H54 (cell line): ENCODE measurements at places on chromosomes 6 and 20.

- DNase-seq: peak; percentile 47
Observed at GRCh38 chr6:53048431-53049195, 16.6 kb upstream of the FBXO9 start.

- no peak for DNase-seq
Observed at GRCh38 chr6:147641511-147641910, 133.0 kb downstream of the SAMD5 start.

DNA sequence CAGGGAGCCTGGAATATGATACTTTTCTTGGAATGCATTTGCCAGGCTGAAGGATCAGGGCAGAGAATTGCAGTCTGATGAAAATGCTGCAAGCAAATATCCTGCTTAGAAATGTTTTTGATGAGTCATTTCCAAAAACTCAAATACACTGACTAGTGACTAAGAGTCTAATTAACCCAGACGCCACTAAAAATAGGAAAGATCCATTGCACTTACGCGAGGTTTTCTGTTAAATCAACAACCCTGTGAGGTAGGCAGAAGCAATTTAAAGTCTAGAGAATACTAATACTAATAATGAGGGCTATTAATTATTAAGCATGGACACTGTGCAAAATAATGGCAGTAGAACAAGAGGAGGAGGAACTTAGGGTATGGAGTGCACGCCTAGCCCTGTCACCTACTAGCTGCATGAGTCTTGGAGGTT is 130.1 kb upstream of the DOK5 start:
- no peak for DNase-seq

DNA sequence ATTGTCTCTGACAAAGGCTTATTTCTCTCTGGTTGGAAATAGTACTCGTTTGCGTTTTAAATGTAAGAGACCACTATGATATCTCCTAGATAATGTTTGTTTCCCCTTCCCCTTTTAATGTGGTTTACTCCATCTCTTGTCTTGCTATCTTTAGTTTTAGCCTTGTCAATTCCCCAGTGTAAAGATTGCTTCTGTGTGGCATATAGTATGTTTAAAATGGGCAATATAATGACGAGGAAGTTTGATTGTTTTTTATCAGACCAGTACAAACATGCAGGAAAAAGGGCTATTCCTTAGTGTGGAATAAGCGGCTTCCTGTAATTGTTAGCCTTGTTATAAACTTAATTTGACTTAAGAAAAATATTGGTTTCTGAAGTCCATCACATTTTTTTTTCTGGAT is 3.1 kb downstream of the QKI start:
- no peak for DNase-seq

DNA sequence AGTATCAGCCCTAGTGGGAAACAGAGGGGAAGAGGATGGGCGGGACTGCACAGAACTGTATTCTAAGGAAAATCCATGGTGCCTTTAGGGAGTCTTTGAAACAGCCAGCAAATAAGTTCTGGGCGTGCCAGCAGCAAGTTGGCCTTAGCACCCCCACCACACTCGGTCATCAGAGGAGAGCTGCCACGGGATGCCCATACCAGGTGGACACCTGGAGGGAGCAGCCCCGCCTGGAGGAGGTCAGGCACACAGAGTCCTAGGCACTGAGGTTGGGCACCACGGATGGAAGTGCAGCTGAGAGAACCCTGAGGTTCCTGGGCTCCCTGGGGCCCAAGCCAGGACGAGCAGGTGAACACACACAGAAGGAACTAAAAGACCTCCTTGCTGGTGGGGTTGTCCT is 180.8 kb upstream of the PROKR2 start:
- no peak for DNase-seq

DNA sequence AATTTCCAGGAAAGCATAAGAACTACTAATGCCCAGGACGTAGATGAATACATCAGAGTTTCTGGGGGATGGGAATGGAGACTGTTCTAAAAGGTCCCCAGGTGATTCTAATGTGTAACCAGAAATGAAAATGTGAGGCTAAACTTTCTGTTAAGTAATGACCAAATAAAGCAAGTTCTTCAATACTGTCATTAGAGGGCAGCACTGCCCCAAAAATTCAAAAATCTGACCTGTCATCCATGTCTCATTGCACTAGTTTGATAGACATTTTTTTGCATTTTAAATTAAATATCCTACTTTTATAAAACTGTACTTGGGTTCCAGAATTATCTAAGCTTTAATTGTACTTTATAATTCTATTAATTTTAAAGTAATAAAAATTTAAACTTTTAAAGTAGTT is 94.9 kb downstream of the RFX6 start:
- no peak for DNase-seq

DNA sequence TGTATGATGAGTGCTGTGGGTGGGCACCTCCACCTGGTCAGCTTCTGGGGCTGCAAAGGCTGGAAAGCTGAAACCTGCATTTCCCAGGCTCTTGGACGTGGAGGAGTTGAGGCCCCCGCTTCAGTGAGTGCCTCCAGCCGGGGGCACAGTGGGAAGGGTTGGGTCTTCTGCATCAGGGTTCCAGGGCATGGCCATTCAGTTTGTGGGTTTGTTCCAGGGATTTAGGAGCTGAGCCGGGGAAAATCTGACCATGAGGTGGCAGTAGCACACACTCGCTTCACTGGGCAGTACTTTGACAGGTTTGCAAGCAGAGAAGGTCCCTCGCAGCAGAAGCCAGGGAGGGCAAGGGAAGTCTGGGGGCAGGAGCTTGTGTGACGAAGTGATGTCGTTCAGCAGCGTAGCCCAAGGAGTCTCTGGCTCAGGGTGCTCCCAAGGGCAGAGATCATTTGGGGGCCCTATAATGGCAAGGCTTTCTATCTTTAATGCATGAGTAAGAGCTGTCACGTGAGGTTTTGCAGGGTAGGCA is 69.5 kb upstream of the SULF2 start:
- DNase-seq: peak; percentile 68

DNA sequence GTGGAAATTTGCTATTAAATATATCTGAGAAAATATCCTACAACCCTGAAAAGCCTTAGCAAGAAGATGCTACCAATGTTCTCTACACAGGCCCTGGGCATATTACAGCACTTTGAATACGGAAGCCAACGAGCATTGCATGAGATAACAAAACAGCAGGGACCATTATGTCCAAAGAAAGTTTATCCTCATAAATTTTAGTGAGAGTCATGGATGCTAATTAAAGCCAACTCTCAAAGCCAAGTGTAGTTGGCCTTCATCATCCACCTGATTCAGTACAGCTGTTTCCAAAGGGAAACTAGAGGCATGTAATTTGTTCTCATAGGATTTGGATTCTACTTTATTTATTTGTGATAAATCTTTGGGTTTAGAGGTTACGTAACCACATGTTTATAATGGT is 564.8 kb downstream of the RFPL4B start:
- no peak for DNase-seq

GRCh38 chr6:138105446-138105845 is 1.8 kb downstream of the PERP start:
- no peak for DNase-seq

DNA sequence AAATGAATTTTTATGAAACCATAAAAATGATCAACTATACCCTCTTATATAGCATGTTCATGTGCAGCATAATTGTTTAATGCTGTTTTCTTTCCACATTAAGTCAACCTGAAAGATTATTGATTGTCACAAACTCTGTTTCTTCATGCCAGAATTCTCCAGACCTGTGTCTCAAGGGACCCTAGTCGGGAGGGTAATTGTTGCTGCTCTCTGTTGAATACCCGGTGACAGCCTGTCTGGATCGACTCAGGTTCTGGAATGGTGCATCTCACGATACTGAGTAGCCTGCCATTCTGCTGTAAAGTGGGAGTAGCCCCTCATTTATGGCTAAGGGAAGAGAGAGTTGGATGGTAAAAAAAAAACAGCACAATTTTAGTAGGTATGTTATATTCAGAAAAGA is 449.9 kb upstream of the SOX4 start:
- no peak for DNase-seq

- DNase-seq: no peak
Observed at GRCh38 chr20:38812709-38813573, 7.4 kb downstream of the PPP1R16B start.

DNA sequence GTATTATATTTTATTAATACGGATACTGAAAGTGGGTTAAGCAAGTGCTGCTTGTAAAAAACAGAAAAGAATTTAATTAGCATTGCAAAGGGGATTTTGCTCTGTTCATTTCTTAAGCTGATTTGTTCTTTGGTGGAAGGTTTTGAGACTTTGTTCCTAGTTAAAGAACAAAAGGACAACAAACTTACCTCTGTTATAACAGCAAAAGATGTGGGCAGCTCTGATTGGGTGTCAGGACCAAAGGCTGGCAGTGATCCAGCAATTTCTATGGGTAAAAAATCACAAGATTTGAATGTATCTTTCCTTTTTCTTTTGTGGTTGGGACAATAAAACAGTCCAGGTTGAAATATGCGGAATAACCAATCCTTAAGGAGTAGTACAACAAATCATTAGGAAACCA is 68.8 kb downstream of the IMPG1 start:
- no peak for DNase-seq

GRCh38 chr6:52087498-52087999 is at the start of gene PKHD1:
PKHD1 (minus strand) TSS chr6:52087613; CDS start chr6:52084933, 2,680 bp downstream.
- no peak for DNase-seq

- no peak for DNase-seq
Observed at GRCh38 chr6:85460921-85461797, 11.3 kb downstream of the NT5E start.

GRCh38 chr20:17909869-17910321 is 58.7 kb downstream of the SNX5 start:
- no peak for DNase-seq

DNA sequence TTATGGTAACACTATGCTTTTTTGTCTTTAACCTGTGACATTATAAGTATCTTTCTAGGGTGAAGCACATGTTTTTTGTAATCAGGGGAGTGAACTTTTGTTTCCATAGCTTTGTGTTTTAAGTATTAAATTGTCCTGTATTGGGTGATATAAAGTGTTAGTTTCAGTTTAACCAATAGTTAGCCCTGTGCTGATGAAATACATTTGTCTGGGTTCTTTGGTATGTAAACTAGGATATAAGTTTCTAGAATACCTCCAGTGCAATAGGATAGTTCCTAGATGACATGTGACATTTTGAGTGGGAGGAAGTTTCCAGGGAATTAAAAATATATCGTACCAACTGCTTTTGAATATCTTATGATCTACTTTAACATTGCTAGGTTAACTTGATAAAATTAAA is 611.0 kb upstream of the MARCKS start:
- no peak for DNase-seq
